Fibroblast of mammary gland (primary cell): ENCODE measurements at places on chromosomes 5 and 9.

DNA sequence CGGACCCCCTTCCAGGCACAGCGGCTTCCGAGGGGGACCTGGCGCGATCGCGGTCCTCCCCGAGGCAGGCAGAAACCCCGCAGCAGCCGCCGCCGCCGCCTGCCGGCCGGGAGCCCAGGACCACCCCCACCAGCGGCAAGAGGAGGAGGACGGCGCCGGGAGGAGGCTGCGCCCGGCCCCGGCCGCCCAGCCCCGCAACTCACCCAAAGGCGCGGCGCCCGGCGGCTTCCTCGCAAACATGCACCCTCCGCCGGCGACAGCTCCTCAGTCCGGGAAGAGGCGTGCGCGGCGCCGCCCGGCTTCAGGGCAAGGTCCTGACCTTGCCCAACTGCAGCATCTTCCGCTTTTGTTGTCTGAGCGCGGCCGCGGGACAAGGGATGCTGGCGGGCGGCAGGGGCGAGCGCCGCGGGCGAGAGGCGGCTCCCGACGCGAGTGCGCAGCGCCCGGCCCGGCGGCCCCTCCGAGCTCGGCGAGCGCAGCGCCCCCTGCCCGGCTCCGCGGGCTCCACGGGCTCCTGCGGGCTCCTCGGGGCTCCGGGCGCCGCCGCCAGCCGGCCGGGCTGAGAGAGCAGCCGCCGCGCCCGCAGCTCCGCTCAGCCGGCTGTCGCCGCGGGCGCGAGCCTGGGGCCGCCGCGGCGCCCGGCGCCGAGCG lies 507 bp downstream of the CTNND2 start:
- DNase-seq, result no peak

- DNase-seq, result no peak
Observed at GRCh38 chr9:96040591-96041461, 165.3 kb downstream of the ERCC6L2 start.

DNA sequence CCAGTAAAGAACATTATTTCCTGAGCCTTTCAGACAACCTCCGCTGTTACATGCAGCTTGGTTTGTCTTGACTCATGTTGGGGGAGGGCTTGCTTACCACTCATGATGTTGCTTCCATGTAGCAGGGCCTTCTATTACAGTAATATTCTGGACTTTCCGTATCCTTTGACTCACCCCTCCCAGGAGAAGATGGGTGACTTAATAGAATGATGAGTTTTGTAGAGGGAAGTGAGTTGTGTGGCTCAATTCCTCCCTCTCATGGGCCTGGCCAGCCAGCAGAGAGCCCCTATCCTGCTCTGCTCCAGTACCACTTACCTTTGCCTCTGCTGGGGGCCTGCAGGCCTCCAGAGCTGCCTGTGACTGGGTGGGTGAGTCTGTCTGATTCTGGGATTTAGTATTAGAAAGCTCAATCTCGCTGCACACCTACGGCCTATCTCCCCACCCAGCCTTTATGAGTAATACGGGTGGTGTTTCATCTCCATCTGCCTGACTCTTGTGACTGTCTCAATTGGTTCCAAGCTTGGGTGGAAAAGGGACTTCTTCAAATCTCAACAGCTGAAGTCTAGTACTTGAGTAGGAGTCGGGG lies 52.6 kb upstream of the KLF9 start:
- peak; percentile 99 for DNase-seq

DNA sequence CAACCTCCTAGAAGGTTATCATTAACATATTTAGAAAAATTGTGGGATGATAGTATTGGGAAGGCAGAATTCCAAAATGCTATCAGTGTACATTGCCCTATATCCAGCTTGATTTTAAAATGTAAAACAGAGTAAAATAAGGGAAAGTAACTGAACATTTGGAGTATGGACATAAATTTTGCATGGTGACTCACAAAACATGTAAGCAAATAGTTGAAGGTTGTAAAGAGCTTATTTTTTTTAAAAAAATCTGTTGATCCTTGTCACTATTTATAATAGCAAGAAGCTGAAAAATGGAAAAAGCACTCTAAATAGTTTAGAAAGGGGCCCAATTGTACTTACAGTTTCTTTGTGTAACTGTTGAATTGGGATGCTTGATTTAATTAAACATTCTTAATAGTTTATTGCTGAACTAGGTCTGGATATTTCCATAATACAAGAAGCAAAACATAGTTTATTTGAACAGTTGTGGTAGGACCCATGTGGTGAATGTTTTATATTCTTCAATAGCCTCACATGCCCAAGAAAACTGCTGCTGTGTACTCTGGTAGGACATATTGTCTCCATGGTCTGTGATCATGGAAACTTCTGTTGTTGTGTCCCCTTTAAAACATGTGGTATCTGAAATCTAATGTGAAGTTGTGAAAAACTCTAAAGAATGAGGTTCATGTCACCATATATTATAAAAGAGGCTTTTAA lies 82.4 kb downstream of the NNT start:
- DNase-seq, result peak; percentile 21

GRCh38 chr5:165579911-165580310 lies 2074.5 kb downstream of the MAT2B start:
- peak; percentile 4 for DNase-seq

DNA sequence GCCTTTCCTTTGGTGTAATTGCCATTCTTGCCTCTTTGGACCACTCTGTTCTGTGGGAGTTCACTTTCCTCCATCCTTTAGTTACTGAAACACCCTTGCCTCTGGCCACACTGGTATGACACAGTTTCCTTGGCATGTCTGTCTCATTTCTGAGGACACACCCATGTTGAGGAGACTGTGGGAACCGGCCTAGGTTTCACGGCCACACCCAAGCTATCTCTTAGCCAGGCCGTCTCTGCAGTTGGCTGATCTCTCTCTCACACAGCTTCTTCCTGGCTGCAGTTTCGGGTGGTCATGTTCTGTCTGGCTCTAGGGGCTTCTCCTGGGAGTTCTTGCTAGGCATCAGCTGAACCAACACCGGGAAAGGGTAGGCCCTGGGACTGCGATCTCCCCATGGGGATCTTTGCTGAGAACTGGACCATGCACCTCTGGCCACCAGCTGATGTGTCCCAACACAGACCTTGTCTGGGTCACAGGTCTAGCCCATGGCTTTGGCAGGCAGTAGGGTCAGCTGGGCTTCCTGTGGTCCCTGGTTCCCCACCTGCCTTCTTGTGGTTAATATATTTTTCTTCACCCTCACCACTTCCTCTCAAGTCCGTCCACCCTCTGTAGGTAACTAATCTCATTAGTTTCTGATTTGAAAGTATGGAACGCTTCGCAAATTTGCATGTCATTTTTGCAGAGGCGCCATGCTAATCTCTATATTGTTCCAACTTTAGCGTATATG lies 24.9 kb downstream of the ARHGEF37 start:
- peak; percentile 90 for DNase-seq

DNA sequence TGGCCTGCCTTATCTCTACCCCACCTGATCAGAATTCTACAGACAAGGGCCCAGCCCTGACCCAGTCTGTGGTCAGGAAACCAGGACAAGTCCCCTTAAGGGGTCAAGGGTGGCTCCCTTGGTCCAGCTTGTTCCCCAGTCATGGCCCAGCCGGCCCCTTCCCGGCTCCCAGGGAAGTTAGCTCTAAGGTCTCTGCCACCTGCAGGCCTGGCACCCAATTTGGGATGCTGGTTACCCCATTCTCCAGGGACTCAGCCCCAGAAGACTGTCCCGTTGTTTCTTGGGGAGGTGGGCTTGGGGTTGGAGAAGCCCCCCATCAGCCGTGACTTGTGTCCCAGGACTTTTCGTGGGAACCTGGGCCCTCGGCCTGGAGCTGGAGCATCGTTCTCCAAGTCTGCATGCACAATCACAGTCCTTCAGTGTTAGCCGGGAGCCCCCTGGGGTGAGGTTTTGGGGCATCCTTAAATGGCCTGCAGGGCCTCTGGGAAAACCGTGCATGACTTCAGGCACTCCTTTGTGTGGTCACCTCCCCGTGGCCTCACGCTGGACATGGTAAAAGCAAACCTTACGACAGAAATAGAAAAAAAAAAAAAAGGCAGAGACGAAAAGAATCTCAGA lies 150.8 kb upstream of the PHYKPL start:
- DNase-seq, result no peak

DNA sequence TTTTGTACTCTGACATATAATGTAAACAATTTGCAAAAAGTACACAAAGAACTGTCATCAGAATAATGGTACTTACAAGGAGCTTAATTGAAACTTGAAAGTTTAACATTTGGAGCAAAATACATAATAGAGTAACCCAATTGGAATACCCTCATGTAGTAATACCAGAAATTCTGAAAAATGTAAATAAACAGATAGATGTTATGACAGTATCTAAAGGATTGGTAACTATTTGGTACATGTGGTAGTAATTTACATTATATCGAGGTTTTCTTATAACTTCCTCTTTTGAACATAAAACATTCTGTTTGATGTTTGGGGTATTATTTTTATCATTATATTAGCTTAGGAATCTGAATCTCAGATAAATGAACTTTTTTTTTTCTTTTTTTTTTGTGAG lies 211.7 kb upstream of the ELL2 start:
- DNase-seq, result no peak

DNA sequence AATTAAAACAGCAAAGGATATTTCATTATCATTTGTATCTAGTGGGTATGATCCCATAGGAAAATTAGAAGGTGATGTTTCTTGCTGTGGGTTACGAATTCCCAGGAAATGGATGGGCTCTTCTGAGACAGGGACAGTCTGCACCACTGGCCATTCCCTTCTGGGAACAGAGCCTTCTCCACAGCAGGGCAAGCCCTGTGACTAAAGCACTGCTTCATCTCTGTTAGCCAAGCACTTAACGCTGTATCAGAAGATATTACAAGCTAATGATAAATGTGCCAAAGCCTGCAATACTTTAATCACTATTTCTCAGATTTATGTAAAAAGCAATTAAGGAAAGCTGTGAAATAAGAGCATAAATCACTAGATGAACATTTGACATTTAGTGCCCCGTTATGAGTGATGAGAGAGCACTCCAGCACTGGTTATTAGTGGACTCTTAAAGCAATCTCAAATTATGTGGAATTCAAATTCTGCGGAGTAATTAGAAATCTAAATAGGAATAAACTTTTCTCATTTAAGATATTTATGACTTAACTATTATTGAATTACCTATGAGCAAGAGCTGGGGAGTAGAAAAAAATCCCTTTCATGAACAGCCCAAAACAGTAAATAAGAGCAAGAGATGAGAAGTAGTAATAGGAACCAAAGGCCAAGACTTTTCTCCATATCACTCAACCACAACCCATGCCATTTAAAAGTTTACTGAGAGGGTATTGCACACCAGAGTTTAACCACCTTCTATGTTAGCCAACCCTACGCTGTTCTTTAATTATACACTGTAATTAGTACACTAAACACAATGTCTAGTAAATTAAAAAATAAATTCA lies 49.2 kb downstream of the FAM240B start:
- no peak for DNase-seq

DNA sequence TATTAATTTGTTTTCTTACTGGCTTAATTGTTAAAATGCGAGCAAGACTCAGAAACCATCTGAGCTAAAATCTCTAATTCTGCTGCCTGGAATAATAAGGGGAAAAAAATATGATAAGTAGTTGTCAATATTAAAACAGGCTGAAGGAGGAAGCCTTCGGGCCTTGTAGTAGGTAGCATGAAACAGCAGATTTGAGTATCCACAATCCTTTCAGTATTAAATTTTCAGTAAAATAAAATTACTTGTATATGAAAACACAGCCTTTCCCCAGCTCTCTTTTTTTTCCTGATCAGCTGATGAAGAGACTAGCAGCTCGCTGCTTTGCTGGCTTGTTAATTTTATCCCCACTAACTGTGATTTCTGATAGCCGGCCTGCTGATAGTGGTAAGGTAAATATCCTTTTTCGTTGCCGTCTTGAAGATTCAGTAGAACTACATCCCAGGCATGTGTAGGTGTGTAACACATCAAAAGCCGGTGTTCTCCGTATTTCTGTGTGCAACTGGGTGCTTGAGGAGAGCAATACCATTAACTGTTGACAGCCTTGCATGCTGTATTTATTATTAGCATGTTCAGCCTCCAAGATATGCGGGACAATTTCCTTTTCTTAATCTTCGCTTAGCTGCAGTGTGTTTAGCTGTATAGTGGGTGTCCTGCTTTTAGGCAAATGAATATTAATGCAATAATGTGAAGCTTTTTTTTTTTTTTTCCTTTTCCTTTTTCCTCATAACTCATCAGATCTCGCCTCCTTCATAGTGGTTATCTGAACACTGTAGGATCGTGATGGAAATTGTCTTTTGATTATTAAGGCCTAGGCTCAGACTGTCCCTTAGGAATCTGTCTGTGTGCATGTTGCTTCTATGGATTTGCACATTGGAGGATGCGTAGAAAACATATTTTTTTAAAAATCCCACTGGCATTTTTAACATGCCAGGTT lies 144.6 kb downstream of the SMARCA2 start:
- DNase-seq, result peak; percentile 43

- DNase-seq, result peak; percentile 50
Observed at GRCh38 chr9:96008502-96009222, 133.2 kb downstream of the ERCC6L2 start.

GRCh38 chr5:181043285-181044092 lies 3.4 kb downstream of the BTNL9 start:
- DNase-seq, result no peak

DNA sequence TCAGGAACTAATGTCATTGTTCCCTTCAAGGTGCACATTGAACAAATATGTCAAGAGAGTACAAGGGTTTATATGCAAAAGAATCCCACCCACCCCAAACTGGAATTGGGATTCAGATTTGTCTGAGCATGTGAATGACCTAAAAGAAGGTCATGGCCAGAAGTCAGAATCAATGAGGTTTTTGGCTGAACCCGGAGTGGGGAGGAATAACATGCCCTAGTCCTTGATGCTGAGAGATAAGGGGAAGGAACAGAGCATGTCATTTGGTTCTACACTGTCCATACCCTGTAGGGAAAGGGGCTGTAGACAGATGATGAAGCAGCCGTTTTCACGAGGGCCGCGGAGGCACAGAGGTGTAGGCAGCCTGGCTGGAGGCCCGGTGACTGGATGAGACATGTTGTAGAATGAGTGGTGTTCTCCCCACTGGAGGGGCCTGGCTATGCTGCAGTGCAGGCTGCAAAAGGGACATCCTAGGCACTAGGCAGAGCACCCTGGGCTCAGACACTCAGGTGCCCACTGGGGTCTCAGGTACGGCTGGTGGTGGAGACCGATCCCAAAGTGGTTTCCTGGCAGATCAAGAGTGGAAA lies 65.9 kb downstream of the ZFAND5 start:
- peak; percentile 49 for DNase-seq

GRCh38 chr5:120103495-120103894 lies 360.6 kb upstream of the PRR16 start:
- DNase-seq, result no peak

DNA sequence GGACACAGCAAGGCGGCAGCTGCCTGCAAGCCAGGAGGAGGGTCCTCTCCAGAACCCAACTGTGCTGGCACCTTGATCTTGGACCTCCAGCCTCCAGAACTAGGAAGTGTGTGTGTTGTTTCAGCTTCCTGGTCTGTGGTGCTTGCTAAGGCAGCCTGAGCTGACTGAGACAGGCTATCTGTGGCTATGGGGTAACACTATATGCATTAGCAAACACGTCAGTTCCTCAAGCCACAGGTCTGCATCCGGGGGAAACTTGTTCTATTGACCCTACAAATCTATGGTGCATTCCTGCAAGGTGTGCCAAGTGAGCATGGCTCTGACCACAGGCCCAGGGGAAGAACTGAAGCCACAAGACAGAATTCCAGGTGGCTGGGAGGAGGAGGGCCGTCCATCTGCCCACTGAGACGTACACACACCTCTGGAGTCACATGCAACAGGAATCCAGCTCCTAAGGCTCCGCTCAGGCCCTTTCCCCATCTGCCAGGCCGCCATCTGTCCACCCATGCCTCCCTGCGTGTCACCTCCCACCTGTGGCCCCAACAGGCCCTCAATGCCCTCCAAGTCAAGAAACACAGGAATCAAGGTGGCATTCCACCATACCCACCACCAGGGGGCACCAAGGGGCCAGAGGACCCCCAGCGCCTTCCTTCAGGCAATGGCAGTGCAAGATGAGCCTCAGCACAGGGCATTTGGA lies 174.9 kb downstream of the ROR2 start:
- DNase-seq, result peak; percentile 55
